ENCODE measurements at places on chromosomes 3 and 15.

DNA sequence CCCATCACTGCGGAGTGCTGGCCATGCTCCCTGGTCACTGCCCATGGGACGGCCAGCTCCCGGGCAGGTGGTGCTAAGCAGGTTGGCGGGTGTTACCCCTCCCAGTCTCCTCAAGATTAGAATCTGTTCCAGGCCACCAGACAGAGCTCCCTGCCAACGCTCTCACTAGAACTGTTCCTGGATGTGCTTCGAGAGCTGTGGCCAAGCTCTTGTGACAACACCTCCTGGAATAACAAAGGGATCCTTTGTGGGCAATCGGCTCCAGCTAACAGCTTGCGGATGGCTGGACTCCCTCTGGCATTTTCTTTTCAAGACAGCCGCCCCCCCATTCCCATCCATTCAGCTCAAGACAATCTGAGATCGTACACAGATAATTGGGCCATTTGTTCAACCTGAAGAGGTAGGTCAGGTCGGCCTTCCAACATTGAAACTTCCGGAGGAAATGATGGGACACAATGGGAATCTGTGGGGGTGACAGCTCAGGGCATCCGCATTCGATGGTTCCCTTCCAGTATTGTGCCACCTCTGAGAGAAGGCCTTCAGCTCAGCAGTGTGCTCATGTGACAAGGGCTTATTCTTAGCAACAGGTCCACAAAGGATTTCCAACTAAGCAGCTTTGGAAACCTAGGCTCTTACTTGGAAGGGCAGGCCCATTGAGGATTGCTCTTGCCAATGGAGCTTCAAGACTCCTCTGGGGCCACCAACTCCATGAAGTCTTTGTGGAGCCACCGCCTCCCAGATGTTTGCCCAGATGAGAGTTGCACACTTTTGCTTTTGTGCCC is 11.6 kb upstream of the EPHB3 start:
- no peak for DNase-seq

DNA sequence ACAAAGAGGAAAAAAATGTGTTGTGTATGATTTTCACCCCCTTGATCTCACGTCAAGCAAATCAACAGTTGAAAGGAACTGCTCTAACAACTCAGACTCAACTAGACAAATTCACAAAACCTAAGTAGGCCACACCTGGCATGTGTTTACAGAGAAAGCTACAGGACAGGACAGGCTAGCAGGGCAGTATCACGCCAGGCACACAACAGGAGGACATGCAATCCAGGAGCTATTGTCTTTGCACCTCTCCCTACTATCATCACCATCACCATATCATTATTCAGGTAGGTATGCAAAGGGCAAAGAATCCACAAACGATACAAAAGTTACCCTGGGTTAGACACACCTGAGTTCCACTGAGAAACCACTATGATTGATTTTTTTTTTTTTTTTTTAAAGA is 86.4 kb downstream of the TBL1XR1 start:
- DNase-seq: no peak

DNA sequence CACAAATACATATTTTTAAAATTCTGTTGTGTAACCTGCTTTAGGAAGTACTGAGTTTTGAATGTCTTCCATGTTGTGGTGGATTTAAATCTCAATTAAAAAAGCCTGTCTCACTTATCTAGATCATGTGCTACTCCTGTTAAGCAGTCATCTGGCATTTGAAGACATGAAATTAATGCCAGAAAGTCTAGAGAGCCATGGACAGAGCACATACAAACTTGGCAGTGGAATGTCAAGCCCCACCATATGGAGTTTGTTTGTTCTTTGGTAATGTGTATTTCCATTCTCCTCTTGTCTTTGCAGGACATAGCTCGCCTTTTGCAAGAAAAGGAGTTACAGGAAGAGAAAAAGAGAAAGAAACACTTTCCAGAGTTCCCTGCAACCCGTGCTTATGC is 39.3 kb upstream of the UTS2B start:
- DNase-seq: no peak

DNA sequence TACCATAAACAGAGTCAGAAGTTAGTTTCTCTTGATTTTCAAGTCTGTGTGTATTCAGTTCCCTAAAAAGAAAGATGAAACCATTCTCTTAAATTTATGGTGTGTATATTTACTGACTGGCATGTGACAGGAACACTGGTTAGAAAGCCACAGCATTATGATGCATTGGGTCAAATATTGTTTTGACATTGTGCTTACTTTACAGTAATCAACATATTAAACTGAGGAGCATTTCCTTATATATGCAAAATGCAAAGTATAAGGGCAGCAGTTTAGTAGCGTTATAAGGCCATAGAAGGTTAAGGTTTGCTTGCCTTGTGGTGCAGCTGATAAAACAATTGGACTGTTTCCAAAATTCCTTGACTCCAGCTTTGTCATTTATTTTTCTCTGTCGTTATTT is 72.9 kb downstream of the EPHA3 start:
- no peak for DNase-seq

GRCh38 chr3:157981819-157982218 is 124.4 kb downstream of the SHOX2 start:
- DNase-seq: no peak

GRCh38 chr3:19595884-19596283 is 338.1 kb downstream of the EFHB start:
- DNase-seq: no peak

DNA sequence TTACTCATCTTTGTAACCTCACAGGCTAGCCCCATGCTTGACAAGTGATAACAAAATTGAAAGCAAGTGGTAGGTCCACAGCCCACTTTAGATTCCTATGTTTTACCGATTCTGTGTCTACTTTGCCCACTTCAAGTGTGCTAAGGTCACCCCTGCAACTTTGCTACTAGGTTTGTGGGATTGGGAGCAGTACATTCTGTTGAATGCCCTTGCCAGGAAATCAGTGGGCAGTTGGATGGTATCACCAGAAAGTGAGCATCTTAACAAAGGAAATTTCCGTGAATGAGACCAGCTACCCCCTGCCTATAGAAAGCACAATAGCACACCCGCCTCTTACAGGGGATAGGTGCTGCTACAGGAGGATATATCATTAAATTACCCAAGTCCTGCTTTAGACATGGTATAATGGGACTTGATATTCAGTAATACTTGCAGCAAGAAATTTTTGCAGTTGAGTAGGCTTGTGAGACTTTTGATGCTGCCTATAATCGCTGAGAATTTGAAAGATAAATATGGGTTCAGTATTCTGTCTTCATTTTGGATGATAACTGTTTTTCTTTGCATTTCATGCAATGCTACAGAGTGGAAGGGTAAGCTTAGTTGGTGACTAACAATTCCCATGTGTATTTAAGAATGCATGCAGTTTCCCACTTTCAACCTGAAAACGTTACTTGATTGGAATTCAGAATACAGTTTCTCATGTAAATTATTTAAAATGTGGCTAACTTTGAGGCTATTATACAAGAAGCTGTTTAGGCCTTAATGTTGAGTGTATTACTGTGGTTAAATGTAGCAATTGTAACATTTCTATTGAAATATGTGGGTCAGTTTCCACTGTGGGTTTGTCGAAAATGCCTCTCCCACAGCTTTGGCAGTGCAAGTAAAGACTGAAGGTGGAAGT is 9.5 kb downstream of the EBLN2 start:
- DNase-seq: peak; percentile 61

- peak; percentile 37 for DNase-seq
These were observed 314.8 kb upstream of the CTDSPL start for GRCh38 chr3:37546876-37547275.

DNA sequence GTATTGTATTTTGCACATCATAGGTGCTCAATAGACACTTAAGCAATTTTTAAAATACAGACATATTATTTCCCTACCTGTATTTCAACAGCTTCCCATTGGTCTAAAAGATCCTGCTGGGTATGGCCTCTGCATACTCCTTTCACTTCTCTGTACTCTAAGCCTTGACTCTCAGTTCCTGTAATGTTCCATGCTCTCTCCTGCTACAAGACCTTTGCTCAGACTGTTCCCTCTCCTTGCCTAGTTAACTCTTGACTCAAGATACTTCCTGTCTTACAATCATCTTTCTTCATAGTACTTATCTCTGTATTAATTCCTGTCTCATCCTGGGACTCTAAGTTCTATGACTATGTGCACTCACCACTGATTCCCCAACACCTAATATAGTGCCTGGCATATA is 1.7 kb downstream of the SCN11A start:
- peak; percentile 95 for DNase-seq

GRCh38 chr3:57283334-57283733 is 9.2 kb downstream of the ASB14 start:
- DNase-seq: no peak

GRCh38 chr15:52294881-52295420 is 653 bp downstream of the MYO5C start:
- DNase-seq: no peak

- no peak for DNase-seq
These were observed 31.1 kb downstream of the MME start for GRCh38 chr3:155110996-155111901.

DNA sequence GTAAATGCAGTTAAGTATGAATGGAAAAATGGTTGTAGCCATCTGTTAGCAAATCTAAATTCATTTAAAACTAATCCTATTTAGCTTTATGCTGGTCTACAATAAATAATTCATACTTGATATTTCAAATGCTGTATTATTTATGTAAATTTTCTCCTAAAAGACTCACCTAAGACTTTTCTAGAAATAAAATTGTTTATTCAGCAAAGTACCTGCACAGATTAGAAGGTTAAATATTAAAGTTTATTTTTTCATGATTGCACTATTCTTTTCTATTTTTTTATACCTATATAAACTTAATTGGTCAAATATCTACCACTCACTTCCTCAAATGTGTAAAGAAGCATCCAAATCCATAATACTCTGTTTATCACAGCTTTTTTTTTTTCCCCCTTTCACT is 45.2 kb downstream of the MBNL1 start:
- no peak for DNase-seq

GRCh38 chr3:186705882-186706780 is 11.0 kb upstream of the KNG1 start:
- DNase-seq: peak; percentile 64

DNA sequence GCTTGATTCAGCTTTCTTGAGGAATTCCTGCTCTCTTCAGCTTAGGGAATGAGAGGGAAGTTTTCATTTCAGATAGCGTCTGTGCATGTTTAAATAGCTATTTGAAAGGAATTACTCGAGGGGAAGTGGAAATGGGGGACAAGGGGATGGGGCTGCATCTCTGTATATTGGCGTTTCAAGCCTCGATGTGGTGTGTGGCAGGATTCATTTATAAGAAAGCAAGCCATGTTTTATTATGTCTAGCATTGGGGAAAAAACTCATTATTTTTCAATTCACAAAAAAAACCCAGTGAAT is 1.0 kb downstream of the ATP2C1 start:
- DNase-seq: no peak

- DNase-seq: no peak
These were observed 338.4 kb upstream of the FRG2C start for GRCh38 chr3:75325716-75326115.

GRCh38 chr15:89936051-89936785 is 23.5 kb upstream of the ARPIN start:
- DNase-seq: peak; percentile 90

GRCh38 chr3:175386630-175387029 is 527.5 kb downstream of the NAALADL2 start:
- no peak for DNase-seq

DNA sequence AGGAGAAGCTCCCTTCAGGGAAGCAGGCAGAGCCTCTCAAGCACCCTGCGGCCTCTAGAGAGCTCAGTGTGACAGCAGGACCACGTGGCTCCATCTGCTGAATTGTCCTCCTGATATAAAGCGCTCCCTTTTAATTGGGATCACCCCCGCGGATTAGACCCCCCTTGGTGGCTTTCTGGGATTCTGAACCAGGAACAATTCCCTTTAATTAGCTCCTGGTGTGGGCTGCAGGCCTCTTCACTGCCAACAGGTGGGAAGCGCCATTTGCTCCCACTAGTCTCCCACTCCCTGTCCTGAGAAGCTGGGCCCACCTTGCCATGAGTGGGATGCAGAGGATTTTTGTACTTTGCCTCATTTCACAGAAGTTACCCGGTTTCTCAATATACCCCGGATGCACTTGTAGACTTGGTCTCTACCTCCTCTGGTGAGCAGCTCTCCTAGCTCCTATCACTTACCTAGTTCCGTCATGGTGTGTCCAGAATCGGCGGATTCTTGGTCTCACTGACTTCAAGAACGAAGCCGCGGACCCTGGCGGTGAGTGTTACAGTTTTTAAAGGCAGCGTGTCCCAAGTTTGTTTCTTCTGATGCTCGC is 592 bp downstream of the PGPEP1L start:
- no peak for DNase-seq

DNA sequence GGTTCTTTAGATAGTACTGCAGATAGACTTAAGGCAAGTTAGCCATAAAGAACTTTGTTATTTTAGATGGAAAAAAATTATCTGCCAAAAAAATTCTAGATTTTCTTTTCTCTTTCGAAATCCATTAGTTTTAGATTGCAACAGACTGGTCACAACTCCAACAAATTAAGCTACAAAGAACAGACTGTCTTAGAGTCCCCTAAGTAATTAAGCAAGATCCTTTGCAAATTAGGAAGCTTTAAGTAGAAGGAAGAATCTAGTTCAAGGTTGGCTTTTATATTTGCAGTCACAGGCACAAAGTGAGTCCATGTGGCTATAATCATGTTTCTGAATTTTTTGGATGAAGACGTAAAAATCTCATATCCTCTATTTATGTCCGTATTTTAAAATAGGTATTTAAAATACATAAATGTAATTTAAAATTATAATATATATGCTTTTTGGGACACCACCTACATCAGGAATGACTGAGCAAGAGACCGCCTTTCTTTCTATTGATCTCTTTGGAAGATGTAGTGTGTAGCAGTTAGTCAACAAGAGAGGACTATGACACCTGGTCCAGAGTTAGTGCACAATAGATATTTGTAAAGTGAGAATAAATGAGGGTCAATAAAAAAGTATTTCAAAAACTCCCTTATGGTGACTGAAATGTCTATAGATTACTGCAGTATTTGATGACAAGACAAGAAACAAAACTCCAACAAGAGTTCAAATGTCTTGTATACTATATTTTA is 34.4 kb downstream of the TMEM45A start:
- DNase-seq: peak; percentile 56

DNA sequence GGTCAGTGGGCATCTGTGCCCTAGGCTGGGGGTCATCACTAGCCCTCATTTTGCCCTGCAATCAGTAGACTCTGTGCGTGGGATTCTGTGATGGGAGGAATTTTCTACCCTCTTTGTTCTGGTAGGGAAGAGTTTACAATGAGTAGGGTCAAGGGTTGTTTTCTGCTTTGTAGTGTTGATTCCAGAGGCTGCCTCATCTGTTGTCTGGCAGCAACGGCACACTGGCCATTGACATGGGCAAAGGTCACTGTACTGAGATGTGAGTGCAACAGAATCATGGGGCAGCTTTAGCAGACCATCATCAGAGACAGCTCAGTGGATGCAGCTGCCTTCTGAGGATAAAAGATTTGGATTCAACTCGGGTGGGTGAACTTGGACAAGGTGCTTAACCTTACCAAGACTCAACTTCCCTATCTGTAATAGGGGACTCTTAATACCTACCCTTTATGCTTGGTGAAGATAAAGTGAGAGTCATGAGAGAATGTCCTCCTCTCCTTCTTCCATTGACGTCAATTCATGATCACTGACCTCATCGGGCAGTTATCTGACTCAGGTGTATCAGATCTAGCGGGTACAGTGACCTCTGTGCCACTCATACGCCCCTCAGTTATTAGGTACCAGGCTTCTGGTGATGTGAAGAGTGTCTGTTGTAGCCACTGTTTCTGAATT is 127.5 kb downstream of the RPLP1 start:
- no peak for DNase-seq

GRCh38 chr15:62742409-62743171 is 300.0 kb upstream of the TPM1 start:
- peak; percentile 48 for DNase-seq
